ENCODE measurements at places on chromosomes 13 and 19. TPM values are rescaled to one million over a fixed set of nuclear protein-coding genes. Genes with fewer than 3 reads are reported as not detected.

DNA sequence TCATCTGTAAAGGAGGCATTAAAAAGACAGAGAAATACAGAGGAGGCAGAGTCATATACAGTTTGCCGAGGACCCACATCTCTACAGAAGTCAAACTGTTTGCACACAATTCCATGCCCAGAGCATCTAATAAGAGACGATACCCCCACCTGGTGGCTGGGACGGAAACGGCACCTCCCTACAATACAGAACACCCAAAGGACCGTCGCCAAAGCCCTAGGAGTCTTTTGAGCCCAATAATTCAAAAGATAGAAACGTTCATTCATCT lies 703 bp upstream of the PLEKHG2 start:
- peak; percentile 96 for DNase-seq

DNA sequence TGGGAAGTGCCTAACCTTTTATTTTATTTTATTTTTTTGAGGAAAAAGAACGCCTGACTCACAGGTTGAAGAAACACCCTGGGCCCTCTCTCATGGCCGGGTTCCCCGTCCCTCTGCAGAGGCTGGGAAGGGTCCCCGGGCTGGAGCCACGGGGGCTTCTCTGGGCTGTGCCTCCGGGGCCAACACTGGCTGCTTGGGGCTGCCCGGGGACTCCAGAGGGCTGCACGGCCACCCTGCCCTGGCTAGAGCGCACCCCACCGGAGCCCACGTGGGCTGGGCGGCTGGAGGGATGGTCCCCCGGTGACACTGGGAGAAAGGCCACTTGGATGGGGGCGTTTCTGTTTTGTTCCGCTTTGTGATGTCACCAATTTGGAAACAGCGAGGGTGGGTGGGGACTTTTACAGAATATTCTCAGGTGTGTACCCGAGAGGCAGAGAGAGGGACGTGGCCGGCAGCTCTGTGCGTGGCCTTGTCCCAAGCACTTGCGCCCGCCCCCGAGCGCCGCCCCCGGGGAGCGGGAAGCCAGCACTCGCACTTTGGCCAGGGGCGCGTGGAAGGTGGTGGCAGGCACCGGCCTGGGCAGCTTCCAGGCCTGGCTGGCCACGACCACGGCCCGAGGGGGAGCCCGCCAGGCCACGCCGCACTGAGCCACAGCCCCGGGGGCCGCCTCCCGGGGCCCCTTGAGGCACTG lies 13.9 kb upstream of the GNA15 start:
- no peak for DNase-seq

The FPR1 gene
- total RNA-seq, result 4.4 TPM

The TMEM238 gene
- 0.29 TPM for total RNA-seq

The MATK gene
- total RNA-seq, result not detected

The CYP4F2 gene
- total RNA-seq, result not detected

The ISYNA1 gene
- total RNA-seq, result 8.0 TPM

The CEACAM3 gene
- total RNA-seq, result not detected

The CYP2A7 gene
- total RNA-seq, result not detected

DNA sequence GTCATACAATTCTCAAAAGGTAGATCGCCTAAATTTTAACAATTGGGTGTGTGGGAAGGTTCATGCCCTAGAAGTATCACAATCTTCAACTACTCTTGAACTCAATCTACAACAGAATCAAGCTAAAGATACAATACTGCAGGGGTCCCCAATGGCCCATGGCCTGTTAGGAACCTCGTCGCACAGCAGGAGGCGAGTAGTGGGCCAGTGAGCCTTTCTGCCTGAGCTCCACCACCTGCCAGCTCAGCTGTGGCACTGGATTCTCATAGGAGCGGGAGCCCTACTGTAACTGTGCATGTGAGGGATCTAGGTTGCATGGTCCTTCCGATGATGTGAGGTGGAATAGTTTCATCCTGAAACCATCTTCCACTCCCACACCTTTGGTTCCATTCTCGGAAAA lies 230.6 kb downstream of the KLF12 start:
- DNase-seq, result no peak

The C13orf42 gene
- not detected for total RNA-seq

The WASF3 gene
- total RNA-seq, result 23.5 TPM

GRCh38 chr13:69107436-69107835 lies 1000.2 kb upstream of the ATXN8OS start:
- DNase-seq, result no peak

The GJA3 gene
- total RNA-seq, result under 0.01 TPM

GRCh38 chr13:112895521-112896465 lies 73.2 kb upstream of the MCF2L start:
- DNase-seq, result peak; percentile 81

- DNase-seq, result no peak
Measured at GRCh38 chr13:85724546-85725432, 74.4 kb downstream of the SLITRK6 start.

- DNase-seq, result peak; percentile 30
Measured at GRCh38 chr19:52451241-52451640, 2.1 kb upstream of the ZNF578 start.
